Stimulated activated CD8-positive, alpha-beta memory T cell treated with anti-CD3 and anti-CD28 coated beads, Interleukin-2, amount 100 ng/mL, for 1 hour (primary cell): ENCODE measurements at places on chromosomes 2 and 18.

DNA sequence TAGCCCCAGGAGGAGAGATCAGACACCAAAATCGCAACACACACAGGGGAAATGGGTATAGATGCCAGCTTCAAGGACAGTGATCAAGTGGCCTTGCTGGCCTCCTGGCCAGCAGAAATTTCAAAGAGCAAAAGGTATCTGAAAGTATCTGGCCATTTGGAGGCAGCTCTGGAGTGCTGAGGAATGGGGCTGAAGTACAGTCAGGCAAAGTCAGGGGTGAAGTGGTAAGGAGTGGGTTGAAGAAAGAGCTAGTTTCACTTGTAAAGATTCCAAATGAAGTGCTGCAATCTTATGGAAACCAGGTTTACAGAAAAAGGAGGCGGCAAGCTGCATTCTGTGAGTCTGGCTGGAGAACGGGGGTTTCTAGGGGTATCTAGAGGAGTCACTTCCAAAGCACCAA is 19.2 kb upstream of the PCBP1 start:
- DNase-seq, result no peak

GRCh38 chr2:39881494-39881893 is 102.4 kb upstream of the THUMPD2 start:
- no peak for DNase-seq

- DNase-seq, result no peak
Measured at GRCh38 chr2:43941359-43941758, 54.4 kb downstream of the LRPPRC start.

GRCh38 chr18:30970196-30970816 is 72.2 kb downstream of the DSC3 start:
- no peak for DNase-seq

GRCh38 chr2:95347681-95348608 is 50.8 kb downstream of the KCNIP3 start:
- DNase-seq, result no peak

DNA sequence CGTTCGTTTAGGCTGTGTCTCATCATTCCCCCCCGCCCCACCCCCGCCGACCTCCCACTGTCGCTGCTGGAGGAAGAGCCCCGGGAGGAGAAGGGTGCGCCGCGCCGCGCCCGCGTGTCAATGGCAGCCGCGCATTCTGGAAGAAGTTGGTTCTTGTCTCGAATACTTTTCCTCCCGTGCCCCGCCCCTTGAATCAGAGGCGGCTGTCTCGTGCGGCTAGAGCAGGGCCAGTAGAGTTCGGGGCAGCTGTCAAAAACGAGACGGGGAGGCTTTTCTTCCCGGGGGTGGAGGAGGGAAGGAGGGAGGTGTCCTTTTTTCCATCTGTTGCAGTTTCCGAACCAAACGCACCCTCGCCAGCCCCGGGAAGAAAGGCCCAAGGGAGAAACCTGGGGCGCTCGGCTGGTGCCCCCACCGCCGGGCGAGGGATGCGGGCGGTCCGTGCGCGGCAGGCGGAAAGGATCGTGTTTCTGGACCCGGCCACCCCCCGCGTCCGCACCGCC is 410 bp upstream of the TGIF1 start:
- DNase-seq, result no peak

DNA sequence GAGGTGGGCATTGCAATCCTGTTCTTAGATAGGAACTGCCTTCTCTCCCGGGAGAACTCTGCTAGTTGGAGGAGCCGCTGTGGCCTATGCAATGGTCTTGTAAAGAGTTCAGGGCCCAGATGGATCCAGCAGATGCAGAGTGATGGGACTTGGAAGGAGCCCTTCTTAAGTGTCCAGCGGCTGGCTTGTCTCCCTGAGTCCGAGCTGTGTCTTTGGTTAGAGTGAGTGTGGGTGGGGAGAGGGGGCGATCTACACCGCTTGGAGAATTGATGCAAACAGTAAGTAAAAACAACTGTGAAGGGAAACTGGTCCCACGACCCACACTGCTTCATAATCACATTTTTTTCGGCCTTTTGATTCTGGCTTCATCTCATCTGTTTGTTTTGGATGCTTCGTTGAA is 89.8 kb upstream of the CYRIA start:
- DNase-seq, result no peak

GRCh38 chr2:97928591-97928990 is 67.2 kb downstream of the TMEM131 start:
- DNase-seq, result no peak

GRCh38 chr2:5915881-5916310 is 223.7 kb downstream of the SOX11 start:
- no peak for DNase-seq

DNA sequence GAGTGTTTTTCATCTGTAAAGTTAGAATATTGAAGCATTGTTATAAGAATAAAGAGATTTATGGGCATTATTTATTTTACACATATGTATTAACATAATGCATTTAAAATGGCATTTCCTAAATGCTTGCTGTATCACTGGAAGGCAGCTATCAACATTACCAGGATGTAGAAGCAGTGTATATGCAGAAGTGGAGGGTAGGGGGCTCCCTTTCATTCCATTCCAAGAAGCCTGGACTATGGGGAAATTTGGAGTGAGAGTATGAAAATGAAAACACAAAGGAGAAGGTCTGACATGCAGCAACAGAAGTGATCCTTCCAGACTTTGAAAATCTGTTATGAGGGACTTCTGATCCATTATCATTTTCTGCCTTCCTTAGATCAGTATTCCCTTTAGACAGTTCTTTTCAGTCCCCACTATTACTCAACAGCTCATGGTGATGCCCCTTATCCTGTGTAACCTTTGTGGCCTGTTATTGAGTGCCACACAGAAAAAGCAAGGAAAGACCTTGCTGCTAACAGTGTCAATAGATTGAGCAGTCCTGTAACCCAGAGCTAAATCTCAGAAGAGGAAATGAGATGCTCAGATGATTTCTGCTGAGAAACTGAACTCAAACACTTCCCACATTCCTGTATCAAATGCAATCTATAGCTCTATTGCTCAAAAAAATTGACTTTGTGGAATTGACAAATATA is 216.6 kb downstream of the HNMT start:
- DNase-seq, result no peak

DNA sequence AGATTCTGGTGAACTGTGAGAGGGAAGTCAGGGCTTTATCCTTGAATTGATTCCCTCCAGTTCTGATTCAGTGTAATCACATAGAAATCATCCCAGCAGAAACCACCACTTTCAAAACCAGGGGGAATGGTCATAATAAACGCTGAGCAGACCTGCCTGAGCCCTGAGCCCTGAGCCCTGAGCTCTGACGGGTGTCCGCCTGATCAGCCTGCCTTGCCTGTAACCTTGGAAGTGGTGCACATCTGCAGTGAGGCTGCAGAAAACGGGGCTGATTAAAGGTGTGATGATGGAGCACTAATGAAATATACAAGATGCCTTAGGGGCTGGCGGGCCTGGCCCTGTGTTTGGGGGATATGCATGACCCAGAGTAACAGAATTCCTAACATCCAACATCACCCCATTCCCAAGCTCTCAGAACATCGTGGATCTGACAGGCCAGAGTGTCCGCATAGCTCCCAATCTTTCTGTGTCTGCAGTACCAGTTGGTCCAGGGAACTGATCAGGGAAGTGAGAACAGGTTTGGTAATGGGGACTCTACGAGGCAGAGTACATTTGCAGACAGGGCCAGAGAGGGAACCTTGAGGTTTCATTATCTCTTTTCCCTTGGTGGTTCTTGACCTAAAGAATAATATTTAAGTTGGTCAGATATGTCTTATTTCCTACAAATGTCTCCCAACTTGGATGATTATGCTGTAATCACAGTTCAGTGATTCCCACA is 37.8 kb downstream of the KCTD18 start:
- no peak for DNase-seq

DNA sequence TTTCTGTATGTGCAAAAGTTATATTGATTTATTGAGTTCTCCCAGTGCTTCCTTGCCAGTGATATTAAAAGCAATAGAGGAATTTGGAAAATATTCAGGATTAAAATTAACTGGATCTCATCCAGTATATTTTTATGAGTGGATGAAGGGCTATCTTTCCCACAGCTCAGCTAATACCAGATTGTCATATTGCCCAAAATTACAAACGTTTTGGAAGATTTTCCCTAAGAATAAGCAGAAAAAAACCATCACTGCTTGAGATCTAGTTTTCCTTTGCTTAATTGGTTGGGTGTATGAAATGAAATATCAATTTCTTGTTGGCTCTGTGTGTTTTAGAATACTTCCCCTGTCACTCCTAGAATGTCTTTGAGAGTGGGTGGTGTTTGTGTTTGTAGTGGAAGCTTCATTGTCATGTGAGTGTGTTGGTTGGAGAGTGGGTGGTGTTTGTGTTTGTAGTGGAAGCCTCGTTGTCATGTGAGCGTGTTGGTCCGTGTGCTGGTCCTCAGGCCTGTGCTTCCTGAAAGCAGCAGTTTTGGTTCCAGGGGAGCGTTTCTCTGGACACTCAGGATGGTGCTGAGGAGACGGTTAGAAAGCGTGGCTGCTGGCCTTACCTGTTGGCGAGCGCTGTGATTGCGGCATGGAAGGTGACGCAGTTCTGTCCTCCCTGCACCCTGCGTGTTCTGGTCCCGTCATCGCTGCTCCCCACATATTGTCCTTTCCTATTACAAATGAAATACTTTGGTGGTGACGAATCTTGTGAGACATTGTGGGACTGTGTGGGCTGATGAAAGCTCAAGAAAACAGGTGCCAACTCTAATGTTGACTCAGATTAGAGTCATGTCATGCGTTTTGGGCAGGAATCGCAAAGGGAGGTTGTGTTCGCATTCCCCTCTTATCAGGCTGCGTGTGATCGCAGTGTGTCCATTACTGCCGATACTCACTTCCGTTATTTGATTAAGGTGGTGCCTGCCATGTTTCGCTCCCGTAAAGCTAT is 12.4 kb downstream of the ASB1 start:
- DNase-seq, result no peak

GRCh38 chr18:49094136-49094535 is 143.4 kb upstream of the SMAD7 start:
- DNase-seq, result no peak
